T-helper 2 cell treated with Interferon-gamma antibody and Interleukin-4, amounts not matched to agents 5 μg/mL and 100 μg/mL, for 36 hours (primary cell): ENCODE measurements at places on chromosomes 11 and 22.
A peak's percentile ranks its signal among the peaks of the same experiment; 100 is the strongest.

DNA sequence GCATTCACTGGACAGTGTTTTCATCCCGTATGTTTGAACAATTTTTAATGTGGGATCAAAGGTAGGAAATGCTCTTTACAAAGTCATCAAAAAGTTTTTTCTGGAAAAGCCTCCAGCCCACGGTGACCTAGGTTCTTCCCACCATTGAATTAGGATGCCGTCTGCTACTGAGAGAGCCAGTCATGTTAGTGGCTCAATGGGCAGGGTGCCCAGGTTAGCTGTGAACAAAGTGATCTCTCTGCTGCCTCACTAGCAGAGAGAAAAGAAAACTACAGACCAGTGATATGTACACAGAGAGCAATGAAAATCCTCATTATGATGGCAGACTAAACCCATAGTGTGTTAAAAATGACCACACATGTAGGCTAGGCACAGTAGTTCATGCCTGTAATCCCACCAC is 32.4 kb downstream of the KCNQ1 start:
- DNase-seq: no peak

GRCh38 chr11:86869531-86869930 is 69.2 kb downstream of the PRSS23 start:
- DNase-seq: no peak

GRCh38 chr11:74248469-74248868 is 63.0 kb downstream of the P4HA3 start:
- DNase-seq: no peak

- no peak for DNase-seq
Observed at GRCh38 chr11:76026281-76026680, 180.0 kb downstream of the WNT11 start.

DNA sequence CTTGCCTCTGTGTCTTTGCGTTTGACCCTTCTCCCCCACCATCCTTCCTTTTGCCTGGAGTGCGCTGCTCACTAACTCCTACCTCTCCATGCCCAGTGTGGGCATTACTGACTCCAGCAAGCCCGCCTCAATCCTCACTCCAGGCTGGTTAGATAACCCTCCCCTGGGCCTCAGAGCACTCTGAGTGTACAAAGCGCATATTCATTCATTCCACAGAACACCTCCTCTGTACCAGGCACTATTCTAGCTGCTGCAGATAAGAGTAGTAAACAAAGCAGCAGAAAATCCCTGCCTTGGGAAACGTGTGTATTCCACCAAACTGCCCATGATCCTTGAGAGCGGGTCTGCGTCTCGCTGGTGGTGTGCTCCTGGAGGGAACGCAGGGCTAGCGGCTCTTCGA is 3.2 kb downstream of the SLC22A8 start:
- no peak for DNase-seq

DNA sequence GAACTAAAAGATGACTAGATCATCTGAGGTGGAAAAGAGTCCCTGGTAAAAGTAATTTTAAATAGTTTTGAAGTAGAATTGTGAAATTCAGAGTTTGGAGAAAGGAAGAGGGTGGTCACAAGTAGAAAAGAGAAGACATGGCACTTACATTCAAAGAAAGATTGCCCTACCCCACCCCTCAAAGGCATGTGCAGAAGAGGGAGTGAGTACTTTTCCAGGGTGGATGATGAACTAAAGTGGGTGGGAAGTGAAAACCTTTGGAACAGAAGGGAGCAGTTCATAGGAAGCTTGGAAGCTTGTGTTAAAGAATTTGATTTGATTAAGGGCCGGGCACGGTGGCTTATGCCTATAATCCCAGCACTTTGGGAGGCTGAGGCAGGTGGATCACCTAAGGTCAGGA is 23.6 kb downstream of the SREBF2 start:
- no peak for DNase-seq

DNA sequence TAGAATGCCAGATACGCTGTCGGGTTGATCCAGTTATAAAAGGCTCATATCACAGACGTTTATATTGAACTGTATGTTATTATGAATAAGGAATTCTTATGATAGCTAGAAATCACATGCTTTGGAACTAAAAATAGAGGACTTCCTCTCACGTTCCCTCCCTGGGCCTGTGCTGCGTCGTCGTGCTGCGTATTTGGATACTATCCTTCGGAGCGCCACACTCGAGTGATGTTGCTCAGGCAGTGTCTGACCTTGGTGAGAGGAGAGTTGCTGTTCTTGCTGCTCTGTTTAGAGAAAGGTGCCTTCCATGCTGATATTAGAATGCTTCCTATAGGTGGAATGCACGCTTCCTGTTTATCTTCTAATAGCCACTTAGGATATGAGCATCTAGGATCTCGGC is 20.2 kb upstream of the ST14 start:
- DNase-seq: no peak

DNA sequence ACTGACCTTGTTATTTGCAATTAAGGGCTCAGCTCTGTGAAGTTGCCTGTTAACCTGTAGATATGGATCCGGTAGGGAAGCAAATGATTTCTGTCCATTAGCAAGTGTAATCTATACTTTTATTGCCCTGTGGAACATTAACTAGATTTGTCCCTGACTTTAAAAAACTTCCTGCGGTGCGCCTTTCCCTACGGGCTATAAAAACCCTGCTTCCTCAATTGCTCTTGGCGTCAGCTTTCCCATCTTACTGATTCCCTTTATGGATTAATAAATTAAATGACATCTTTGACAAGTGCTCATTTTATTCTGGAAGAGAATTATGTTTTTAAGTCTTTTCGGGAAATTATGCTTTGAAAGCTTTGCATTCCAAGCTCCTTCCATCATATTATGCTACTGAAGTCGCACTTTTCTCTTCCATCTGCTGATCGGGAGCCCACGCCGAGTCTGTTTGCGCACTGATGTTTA is 18.3 kb upstream of the CLMP start:
- DNase-seq: no peak

DNA sequence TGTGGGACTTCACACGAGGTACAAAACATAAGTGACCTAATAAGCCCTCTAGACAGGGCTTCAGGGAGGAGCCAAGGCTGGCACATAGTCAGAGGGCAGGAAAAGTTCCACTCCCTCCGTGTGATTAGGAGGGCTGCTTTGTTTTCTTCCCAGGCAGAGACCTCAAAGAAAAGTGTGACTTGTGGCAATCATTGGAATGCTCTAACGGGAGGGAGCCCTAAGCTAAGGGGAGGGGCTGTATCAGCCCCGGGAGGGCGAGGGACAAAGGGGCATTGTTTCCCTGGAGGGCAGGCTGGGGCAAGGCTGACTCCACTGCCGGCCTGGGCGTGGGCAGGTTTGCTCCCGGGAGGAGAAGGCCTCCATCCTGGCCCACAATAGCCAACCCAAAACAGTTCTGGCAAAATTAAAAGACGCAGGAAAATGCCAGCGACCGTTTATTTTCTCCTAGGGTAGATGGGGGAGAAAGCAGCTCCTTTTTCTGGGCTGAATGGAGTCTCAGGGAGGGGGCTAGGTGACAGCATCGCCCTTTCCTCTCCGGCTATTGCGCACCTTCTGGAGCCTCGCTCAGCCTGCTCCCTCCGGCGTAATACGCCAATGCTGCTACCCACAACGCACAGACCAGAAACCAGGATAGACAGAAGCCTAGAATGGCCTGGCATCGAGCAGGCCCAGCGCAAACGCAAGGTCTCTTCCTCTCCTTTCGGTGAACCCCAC is 60.2 kb downstream of the ENDOD1 start:
- DNase-seq: no peak

DNA sequence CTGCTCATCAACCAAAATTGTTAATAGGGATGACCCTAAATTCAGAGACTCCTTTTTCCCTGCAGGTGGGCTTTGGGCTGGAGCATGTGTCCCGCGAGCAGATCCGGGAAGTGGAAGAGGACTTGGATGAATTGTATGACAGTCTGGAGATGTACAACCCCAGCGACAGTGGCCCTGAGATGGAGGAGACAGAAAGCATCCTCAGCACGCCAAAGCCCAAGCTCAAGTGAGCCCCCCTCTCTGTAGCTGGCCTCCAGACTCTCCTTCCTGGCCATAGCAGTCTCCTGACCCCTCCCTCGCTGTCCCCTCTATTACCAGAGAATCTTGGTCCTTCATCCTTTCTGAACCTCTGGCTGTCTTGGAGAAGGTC is 47.9 kb upstream of the RAB1B start:
- no peak for DNase-seq

DNA sequence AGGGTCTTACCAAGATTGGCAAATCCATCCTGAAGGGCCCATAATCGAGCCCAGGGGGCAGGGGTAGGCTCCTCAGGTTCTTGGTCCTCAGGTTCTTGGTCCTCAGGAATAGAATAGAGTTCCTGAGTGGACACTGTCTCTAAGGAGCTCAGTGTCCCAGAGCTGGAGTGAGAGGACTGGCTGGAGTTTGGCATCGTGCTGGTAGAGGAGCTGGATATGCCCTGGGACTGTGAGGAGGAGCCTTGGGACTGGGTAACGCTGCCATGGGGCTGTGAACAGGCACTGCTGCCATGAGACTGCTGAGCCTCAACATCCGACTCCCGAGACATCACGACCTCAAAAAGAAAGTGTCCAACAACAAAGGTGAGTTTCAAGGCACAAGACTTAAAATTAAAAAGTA is 7.2 kb downstream of the CHEK2 start:
- no peak for DNase-seq

GRCh38 chr11:86068138-86068871 is 579 bp downstream of the PICALM start:
- DNase-seq: peak; percentile 39

DNA sequence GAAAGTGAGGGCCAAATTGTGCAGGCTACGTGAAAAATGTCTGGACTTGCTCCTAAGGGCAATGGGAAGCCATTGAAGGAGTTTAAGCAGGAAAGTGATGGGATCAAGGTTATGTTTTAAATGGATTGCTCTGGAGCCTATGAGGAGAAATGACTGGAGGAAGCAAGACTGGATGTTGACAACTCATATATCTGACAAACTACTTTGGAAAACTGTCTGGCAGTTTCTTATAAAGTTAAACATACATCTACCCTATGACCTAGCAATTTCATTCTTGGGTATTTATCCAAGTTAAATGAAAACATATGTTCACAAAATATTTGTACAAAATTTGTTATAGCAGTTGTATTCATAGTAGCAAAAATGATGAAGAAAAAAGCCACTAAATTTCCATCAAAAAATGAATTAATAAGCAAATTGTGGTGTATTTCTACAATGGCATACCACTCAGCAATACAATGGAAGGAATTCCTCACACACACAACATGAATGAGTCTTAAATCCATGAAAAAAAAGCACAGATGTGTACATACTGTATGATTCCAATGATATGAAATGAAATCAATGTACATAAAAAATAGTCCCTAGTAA is 24.1 kb downstream of the FZD4 start:
- DNase-seq: no peak

DNA sequence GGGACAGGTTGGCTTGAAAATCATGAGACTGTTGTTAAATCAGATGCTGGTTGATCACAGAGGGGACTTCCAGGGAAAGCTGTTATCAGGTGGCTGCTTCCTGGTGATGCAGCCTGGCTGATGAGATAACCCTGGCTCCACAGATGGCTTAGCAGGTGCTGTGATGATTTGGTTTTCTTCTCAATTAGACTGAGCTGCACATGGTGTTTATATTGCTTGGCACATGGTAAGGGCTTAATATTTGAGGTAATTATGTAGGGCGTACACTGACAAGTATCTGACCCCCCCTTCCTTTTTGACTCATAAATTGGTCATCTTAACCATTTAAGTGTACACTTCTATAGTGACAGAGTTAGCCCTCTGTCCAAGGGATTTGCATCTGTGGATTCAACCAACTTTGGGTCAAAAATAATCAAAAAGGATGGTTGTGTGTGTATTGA is 7.0 kb downstream of the RPS3 start:
- no peak for DNase-seq

- no peak for DNase-seq
Observed at GRCh38 chr22:38861170-38861876, 10.7 kb downstream of the CBX6 start.

DNA sequence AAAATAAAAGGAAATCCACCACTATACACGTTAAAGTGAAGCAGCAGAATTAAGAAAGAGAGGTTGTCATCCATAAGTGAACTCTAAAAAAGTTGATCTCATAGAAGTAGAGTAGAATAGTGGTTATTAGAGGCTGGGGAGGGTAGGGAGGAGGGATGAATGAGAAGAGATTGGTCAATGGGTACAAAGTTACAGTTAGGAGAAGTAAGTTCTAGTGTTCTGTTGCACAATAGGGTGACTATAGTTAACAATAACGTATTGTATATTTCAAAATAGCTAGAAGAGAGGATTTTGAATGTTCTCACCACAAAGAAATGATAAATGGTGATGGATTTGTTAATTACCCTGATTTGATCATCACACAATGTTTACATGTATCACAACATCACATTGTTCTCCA is 72.0 kb downstream of the CD82 start:
- DNase-seq: no peak

DNA sequence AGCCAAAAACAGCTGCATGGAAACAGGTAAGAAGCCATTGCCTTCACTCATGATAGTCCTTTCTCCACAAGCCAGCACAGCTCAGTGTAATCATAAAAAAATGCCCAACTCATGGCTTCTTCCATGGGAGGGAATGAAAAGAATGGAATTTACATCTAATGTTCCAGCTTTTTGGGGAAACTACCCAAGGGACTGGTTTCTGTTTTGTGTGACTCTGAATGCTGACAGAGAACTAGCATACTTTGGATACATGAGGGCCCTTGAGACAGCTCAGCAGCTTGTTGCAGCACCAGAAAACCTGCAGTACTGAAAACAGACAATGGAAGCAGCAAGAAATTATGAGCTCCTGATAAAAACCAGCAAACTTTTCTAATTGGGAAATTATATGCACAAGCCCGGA is 24.2 kb upstream of the HORMAD2 start:
- no peak for DNase-seq

DNA sequence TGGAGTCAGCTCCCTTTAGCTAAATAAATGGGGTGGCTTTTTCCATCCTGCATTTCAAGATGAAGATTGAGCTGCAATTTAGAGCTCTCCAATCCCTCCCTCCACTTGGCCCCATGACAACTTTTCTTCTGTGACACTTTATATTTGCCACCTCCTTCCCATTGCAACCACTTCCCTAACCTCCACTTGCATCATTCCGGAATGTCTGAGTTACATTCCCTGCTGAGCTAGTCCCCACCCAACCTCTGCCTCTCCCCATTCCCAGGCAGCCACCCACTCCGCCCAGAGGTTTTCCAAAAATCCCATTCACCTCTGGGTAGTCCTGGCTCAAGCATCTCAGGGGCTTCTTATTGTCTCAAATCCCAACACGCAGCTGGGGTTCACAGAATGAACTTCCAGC is 24.7 kb downstream of the PC start:
- no peak for DNase-seq
